ENCODE measurements at places on chromosomes 7 and 10.

GRCh38 chr7:122304319-122304975 is at the start of gene FEZF1:
Gene FEZF1 (minus strand): TSS chr7:122304750. CDS start chr7:122304437, 313 bp downstream.
- DNase-seq: no peak

GRCh38 chr10:55168343-55168742 is 367.3 kb upstream of the PCDH15 start:
- DNase-seq: no peak

- no peak for DNase-seq
Observed at GRCh38 chr7:30276203-30276900, 8.0 kb upstream of the ZNRF2 start.

DNA sequence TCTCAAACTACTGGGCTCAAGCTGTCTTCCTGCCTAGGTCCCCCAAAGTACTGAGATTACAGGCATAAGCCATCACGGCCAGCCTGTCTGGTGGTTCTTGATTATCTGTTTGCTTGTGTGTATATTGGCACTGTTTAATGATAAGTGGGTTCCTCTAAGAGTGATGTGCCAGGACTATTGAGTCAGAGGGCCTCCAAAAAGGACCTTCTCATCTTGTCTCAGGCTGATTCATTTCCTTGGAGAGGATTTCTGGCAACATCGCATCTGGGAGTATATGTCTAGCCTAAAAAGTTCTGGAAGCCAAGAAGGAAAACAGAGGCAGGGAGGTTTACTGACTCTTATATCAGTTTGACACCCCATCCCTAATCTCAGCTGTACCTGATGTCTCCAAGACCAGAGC is 27.1 kb upstream of the AKAP9 start:
- no peak for DNase-seq

- DNase-seq: no peak
Observed at GRCh38 chr7:122746948-122747347, 44.2 kb upstream of the RNF148 start.

- DNase-seq: no peak
Observed at GRCh38 chr10:74976565-74976964, 134.9 kb upstream of the SAMD8 start.

- no peak for DNase-seq
Observed at GRCh38 chr10:78442836-78443550, 409.3 kb downstream of the RPS24 start.

DNA sequence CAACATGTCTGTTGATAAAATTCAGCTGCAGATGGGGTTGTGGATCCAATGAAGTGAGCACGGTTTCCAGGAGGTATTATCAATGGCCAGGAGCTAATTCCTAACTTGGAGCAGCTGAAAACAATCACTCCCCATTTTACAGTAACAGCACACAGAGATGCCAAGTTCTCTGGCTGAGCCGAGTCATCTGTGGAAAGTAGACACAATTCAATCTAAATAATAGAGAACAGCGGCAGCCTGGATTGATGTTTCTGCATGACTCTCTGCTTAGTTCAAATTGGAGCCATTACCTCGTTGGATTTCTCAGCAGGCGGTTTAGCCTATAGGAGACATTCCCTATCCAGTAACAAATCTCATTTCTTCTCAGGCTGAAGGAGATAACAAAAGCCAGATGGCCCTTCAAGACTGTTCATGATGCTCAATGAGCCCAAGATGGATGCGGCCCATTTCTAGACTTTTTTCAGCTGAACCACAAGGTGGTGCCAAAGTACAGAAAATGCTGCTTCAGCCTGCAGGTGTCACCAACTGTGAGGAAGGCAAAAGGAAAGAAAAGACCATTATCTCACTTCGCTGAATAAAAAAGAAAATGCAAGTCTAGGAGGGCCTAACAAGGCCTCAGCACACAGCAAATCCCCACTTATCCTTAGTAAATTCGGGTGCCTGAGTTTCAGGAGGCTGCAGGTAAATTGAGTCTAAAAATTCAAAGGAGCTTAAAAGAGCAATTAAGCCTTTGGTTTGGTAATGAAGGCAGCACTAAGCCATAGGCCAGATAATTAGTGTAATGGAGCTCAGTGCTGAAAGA is 83.7 kb downstream of the SLC16A9 start:
- no peak for DNase-seq

GRCh38 chr7:66627881-66628360 is 760 bp upstream of the KCTD7 start:
- DNase-seq: no peak

DNA sequence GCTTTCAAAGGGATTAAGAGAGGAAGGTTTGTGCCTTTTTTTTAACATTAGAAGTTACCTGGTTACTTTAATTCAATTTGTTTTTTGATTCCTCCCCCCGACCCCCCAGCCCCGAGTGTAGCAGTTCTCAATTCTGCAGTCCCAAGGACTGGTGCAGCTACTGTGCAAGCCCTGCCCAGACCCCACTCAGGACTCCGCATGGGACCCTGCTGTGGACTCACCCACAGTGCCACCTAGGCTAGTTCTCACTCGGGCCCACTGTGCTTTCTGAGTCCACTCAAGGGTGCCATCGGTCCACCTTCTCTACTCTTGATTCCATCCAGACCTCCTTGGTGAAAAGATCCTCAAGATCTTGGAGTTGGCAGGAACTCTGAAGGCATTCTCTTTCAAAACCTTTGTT is 77.4 kb downstream of the VOPP1 start:
- no peak for DNase-seq

GRCh38 chr7:32639122-32639521 is 143.8 kb downstream of the AVL9 start:
- DNase-seq: no peak

- DNase-seq: no peak
Observed at GRCh38 chr10:49222170-49222569, 34.0 kb upstream of the TMEM273 start.
